Brain microvascular endothelial cell (primary cell): ENCODE measurements at places on chromosomes 7 and 10.

DNA sequence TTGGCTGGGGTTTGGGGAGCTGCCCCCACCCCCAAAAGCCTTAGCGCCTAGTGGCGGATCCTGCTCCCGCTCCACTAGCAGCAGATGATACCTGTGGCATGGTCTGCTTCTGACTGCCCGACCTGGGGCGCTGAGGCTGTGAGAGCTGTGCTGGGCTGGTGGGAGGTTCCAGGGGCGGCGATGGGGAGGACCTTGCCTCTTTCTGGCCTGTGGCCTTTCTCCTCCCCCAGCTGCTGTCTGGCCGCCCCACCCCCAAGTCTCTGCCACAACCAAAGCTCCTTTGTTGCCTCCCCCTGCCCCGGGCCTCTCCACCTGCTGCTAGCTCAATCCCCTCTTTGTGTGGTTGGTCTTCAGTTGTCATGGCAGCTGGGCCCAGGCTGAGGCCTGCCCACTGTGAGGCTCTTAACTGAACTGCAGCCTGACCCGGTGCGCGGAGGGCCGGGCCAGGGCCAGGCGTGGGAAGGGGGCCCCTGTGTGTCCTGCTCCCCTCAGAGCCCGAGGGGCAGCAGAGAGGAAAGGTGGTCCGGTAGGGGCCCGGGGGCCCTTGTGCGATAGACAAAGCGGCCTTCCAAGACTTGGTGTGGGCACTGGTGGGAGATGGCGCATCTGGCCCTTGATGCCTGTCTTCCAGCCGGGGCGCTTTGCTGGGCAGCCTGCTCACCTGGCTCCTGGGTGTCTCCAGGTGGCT lies 4.7 kb downstream of the ZNF775 start:
- DNase-seq, result no peak

DNA sequence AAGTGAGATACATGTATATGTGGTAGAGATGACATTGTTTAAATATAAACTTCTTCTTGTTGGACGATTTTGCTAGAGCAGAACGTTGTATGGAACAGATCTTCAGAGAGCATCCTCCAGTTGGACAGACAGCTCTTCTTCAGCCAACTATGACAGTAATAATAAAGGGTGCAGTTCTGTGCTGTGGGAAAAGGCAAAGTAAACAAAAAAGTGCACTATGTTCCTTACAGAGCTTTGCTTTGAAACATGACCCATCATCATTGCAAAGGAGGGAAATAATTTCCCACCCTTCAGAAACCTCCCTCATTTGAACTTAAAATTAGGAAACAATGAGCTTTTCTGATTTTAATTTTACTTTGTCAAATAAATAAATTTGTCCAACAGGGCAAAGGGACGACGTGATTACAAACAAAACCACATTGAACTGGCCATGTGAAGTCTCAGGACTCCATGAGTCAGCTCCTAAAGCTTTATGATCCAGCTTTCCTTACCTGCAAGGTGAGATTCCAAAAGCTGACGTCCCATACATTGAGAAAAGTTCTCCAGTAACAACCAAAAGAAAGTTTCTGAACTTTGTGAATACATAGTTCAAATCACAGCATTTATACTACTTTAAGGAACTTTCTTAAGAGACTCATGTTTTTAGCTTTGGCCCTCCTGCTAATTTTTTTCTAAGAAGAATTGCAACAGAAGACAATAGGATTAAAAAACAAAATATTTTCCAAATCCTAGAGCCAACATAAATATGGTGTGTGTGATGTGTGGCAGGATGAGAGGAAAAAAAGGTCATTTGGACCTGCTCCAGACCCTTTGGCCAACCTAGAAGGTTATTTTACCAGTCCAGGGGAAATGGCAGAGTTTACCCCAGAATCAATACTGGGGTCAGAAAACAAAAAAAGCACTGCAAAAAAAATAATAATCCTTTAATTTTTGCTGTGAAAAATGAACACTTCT lies 565.4 kb upstream of the NRP1 start:
- DNase-seq, result no peak

GRCh38 chr7:156949541-156950380 lies at the start of gene NOM1:
NOM1 (plus strand) TSS chr7:156949712; CDS start chr7:156949738, 26 bp downstream.
- peak; percentile 66 for DNase-seq

GRCh38 chr7:20238754-20239324 lies 21.7 kb upstream of the MACC1 start:
- DNase-seq, result no peak

GRCh38 chr7:134710511-134710853 lies 63.8 kb downstream of the BPGM start:
- DNase-seq, result no peak

DNA sequence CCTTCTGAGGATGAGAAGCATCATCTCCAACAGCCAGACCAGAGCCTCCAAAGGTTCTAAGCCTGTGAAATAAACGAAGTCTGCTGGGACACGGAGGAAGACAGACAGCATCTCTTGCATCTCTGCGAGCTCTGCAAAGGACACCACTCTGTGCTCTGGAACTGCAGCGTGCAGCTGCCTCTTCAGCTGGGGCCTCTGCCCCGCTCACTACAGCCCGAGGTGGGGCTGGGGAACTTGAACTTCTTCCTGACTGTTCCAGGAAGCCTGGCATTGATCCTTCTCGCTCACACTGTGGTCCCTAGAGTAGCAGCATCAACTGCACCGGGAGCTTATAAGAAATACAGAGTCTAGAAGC lies 163.3 kb downstream of the USP6NL start:
- DNase-seq, result no peak
